Activated T-helper 17 cell treated with anti-CD3 and anti-CD28 coated beads, Interleukin-2, amount 50 U/mL, for 72 hours (primary cell): ENCODE measurements at places on chromosomes 5 and 9.

DNA sequence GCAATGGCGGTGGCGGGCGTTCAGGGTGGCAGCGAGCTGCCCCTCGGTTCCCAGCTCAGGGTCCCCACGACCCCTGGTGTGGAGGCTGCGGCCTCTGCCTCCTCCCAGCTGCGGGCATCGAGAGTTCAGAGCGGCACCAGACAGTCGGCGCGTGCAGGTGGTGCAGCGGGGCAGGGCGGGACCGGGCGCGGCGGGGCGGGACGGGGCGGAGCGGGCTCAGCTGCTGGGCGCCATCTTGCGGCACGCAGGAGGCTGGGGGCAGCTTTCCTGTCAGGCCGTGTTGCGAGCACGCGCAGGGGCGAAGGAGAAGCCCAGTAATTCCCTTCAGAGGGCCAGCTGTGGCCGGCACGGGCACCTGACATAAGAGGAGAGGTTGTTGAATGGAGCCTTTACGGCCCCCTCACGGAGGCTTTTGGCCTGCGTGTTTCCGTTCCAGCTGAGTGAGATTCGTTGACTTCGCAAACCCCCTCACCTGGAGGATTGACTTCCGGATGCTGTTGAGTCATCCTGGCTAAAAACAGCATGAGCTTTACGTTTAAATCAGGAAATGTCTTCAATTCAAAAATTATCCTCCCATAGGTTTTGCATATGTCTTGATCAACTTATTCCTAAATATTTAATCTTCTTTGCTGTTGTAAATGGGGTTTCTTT is 587 bp downstream of the C5orf47 start:
- no peaks in the 10 kb centered on the region for H3K36me3 ChIP-seq
- H3K27me3 ChIP-seq = peaks cover 9% of the 10 kb centered on the region
- no peaks in the 10 kb centered on the region for H3K4me1 ChIP-seq
- no peak overlapping the region for H3K27ac ChIP-seq

- H3K27me3 ChIP-seq = peaks cover 8% of the 10 kb centered on the region
- H3K27ac ChIP-seq = no peak overlapping the region
- no peak for ATAC-seq
- H3K4me1 ChIP-seq = no peaks in the 10 kb centered on the region
- H3K36me3 ChIP-seq = no peaks in the 10 kb centered on the region
Measured at GRCh38 chr5:124596595-124597421, 149.6 kb downstream of the ZNF608 start.

DNA sequence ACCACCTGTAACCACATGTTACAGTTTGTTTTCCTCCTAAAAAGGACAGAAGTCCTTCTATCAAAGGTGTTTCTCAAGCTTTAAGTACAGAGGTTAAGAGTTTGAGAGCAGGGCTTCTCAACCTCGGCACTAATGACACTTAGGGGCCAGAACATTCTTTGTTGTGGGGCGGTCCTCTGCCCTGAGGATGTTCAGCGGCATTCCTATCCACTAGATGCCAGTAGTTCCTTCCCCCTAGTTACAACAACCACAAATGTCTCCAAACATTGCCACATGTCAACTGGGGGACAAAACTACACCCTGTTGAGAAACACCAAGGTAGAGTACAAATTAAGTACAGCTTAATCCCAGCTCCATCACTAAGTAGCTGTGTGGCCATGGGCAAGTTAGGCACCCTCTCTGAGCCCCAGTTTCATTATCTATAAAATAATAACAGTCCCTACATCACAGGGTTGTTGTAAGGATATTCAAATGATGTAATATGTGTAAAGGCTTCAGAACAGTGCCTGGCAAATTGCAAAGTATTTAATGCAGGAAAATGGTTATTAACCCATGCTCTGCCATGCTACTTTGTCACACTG is 44.6 kb downstream of the PIP5K1B start:
- no peaks in the 10 kb centered on the region for H3K4me1 ChIP-seq
- H3K4me3 ChIP-seq = no peak overlapping the region
- no peaks in the 10 kb centered on the region for H3K27me3 ChIP-seq
- no peak overlapping the region for H3K27ac ChIP-seq

DNA sequence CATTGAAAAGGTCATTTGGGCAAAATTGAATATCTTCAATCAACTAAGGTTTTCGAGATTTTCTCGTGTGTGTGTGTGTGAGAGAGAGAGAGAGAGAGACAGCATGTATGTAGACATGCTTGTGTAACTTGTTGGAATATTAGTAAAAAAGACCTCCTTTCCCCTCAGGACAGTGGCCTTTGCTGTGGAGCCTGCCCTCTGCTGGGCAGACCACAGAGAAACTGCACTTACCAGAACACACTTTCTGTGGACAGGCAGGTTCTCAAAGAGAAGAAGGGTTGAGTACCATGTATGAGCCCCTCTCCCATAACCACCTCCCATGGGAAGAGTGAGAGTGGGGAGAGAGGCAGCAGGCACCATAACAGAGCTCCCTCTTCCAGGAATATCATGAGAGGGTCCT is 45.6 kb downstream of the CFAP90 start:
- ATAC-seq = no peak
- H3K27me3 ChIP-seq = peaks cover 22% of the 10 kb centered on the region
- no peaks in the 10 kb centered on the region for H3K4me1 ChIP-seq
- H3K27ac ChIP-seq = no peak overlapping the region
- H3K36me3 ChIP-seq = no peaks in the 10 kb centered on the region
